Progenitor cell of endocrine pancreas (in vitro differentiated cells): ENCODE measurements at places on chromosomes 2 and 18.

DNA sequence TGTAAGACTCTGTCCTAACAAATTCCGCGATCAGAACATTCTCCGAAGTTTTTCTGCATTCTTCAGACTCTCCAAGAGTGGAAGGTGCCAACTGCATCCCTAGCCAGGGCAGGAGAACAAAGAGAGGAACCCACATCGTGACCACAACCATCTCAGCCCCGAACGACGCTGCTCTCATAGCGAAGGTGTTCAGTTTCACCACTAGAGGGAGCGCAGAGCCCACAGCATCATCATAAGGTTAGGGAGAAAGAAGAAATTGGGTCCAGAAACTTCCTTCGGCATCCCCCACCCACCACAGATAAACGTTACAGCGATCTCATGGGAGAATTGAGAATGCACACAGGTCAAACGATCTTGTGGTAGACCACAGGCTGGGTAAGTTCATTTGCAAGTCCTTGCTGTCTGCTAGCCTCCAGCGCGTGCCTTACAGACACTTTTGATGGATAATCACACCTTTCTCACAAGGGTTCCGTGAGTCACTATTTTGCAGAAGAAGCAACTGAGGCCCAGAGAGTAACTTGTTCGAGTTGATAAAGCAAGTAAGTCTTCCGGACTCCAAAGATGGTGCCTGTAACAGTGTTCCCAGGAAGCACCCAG lies 53.7 kb upstream of the ARL4C start:
- DNase-seq, result peak; percentile 42

DNA sequence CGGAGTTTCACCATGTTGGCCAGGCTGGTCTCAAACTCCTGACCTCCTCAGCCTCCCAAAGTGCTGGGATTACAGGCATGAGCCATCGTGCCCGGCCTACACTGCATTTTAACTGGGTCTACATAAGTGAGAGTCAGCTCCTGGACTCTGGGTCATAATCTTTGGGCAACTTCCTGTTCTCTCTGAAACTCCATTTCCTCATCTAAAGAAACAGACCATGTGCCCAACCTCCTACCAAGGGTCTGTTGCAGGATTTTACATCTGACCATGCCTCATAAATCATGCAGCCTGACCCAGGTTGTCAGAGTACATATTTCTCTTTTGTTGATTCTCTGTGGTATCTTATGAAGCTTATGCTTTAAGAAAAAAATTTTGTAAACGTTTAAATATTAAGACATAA lies 280.4 kb downstream of the ALPK2 start:
- no peak for DNase-seq

DNA sequence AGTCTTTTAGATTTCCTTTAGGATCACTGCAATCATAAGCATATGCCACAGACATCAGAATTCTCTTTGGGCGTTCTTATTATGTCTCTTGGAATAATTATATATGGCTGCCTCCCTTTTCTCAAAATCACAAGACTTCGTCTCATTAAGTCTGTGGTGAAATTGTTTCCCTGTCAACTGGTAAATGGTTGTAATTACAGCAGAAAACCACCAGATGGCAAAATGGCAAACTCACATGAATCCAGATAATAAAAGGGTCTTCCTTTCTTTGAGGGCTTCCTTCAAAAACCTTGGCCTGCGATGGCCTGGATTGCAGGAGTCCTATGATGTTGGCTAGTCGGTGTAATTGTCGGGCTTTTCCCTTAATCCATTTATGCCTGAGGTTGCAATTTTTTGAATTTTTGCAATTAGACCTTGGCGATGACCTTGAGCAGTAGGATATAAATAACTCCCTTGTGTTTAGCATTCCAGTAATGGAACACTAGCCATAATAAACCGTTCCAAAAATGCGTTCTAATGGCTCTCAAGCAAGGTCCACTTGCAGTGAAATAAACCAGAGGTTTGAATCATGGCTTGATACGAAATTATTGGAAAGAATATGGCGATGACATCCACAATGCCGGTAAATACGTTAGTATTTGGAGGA lies 656.4 kb downstream of the MBD2 start:
- no peak for DNase-seq

DNA sequence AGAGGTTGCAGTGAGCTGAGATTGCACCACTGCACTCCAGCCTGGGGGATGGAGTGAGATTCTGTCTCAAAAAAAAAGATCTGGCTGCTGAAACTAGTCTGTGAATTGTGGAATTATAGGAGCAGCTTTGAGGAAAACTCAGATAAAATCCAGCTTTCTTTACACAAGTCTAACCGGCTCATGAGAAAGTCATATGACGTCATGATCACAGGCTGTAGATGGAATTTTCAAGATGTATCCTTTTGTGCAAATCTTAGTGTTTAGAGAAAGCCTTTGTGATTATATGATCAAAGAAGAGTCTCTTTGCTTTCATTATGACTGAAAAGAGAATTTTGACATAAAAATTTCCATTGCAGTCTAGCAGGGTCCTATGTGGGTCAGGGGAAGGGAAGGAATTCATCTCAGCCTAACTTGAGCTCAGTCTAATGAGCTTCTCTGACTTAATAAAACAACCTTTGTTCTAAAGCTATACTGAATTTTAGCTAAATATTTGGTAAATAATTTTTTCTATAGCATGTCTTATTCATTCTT lies 90.2 kb upstream of the NCK2 start:
- no peak for DNase-seq

GRCh38 chr2:144256996-144257707 lies 262.8 kb downstream of the ZEB2 start:
- DNase-seq, result no peak

DNA sequence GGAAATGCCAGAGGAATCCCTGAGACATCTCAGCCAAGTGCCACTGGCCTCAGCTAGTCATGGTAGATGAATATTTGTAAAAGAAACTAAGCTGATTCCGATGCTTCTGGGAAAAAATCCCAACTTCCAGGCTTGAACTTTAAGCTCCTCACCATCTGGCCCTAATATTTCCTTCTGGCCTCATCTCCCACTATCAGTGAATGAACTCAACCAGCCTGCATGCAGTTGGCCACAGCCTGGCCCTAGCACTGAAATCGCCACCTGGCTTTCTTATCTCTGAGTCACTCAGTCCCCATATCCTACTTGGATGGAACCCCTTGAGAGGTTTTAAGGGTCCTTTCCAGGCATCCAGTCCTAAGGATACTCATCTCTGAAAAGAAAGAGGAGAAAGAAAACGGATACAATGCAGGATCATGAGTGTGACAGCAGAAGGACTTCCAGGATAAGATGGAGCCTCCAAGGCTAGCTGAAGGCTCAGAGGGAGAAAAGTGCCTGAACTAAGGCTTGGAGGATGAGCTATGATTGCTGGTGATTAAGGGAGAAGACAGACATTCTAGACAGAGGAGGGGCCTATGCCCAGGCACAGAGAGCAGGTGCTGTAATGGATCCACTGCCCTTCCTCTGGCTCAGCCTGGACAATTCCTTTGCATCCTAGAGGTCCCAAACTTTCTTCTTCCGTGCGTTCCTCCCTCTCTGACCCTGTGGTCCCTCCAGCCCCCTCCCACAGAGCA lies 141.5 kb upstream of the MYCN start:
- DNase-seq, result no peak

GRCh38 chr2:170362313-170362870 lies 184.4 kb downstream of the MYO3B start:
- no peak for DNase-seq

- DNase-seq, result no peak
Observed at GRCh38 chr18:23265682-23266399, 130.6 kb downstream of the CABLES1 start.

DNA sequence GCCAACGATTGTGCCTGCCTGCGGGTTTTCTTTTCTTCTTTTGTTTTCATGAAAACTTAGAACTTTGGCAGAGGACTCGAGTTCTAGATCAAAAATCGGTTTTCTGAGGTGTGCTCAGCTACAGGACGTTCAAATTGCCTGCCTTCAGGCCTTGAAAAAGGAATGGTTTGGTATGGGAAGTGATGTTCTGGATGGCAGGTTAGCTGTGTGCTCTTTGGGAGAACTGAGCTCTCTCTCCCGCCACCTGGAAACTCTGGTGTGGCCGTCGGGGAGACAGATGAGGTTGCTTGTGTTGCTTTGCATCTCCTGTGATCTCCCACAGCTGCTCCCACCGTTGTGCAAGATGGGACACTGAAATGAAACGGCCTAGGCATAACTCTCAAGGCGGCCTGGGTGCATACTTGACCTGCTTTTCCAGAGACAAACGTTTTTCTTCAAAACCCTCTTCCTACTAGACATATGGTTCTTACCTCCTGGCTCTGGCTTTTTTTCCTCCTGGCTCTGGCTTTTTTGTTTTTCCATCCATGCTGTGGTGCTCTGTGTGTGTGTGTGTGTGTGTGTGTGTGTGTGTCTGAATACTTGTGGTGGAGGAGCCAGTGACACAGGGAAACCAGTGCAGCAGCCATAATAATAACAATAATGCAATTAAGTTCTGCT lies 2.0 kb downstream of the FMNL2 start:
- no peak for DNase-seq

GRCh38 chr2:127573771-127574170 lies 38.3 kb downstream of the MYO7B start:
- no peak for DNase-seq

DNA sequence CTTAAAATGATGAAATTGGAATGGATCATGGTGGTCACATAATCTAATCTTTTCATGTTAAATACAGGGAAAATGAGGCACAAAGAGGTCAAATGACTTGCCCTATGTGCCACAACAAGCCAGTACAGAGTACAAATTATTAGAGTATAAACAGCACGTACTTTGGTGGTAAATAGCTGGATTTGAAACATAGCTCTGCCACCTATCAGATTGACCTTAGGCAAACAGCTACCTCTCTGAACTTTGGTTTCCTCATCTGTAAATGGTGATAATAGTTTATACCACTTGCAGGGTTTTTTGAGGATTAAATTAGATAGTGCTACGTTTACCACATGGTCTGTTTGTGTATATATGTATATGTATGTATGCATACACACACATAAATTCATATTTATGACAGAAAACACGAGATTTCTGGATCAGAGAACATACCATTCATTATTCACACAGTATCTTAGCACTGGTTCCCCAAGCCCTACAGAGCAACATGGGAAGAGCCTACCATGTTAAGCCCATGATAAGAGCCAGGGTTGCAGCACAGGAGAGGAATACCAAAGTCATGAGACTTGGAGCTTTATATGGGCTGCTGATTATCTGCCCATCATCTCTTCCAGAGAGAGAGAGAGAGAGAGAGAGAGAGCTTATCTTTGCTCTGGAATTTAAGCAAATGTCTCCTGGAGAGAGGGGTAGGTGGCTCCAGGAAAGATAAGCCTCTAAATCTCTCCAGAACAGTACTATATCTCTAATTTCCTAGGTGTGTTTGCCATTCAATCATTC lies 73.5 kb downstream of the MDH1 start:
- DNase-seq, result no peak

DNA sequence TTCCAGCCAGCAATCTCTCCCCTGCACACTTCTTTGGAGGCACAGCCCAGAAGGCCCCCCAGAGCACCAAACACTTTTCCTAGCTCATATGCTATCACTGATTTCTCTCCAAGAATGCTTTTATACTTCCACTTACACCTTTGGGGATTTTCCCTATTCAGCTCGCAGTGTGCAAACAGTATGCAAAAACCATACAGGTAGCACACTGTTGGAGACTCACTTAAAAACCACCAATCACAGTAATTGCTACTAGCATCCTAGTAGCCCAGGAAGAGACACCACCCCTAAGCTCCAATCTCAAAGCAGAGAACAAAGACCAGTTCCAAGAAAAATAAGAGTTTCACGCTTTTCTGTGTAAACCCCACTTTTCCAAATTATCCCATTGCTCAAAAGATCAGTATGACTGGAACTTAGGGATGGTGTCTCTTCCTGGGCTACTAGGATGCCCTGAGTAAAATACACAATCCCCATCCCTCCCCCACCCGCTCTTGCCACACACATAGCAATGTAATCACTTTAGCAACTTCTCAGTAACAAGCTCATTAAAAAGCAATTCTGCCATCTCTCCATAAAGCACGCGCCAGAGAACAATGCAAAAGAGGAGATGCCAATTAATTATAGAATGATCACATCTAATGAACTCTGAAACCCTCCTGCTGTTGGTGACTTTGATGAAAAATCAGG lies 43.0 kb downstream of the KLF7 start:
- no peak for DNase-seq

GRCh38 chr2:172836347-172836821 lies 100.7 kb downstream of the RAPGEF4 start:
- no peak for DNase-seq

DNA sequence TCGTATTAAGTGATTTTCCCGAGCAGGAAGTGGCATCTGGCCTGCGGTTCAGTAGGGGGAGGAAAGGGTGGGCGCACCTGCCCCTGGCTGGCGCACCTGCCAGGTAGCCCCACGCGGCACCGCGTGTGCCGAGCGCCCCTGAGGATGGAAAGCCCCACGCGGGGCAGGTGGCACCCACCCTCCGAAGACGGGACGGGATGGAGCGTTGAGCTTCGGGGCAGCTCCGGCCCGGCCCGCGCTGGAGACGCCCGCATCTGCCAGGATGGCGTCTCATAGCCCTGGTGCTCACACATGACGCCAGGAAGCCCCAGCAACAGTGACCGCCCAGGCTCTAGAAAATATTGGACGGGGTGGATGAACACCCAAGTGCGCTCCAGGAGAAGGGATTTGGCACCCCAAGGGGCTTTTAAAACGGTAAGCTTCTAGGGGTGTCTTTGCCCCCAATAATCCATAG lies 2.5 kb upstream of the NFATC1 start:
- DNase-seq, result no peak

DNA sequence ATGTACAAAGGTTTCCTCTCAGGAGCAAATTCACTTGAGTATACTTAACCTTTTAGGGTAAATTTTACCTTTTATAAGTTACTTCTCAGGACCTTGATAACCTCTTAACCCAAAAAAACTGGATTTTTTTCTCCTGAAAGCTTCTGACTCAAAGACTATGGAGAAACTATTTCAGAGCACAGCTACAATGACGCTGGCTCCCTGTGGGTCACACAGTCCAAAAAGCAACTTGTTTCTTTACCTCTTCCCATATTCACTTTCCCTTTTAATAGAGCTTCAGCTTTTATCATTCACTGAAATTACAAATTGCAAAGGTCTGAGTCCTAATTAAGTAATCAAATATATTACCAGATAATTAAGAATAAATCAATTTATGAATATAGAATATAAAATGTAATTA lies 32.4 kb downstream of the GTF3C3 start:
- no peak for DNase-seq

GRCh38 chr2:162972383-162972782 lies 133.8 kb upstream of the KCNH7 start:
- no peak for DNase-seq

GRCh38 chr2:33796511-33796910 lies 197.4 kb upstream of the FAM98A start:
- no peak for DNase-seq

- DNase-seq, result no peak
Observed at GRCh38 chr2:185644828-185645227, 93.8 kb upstream of the FSIP2 start.

GRCh38 chr18:567122-567521 lies 13.1 kb upstream of the CETN1 start:
- DNase-seq, result no peak

- no peak for DNase-seq
Observed at GRCh38 chr18:7290077-7290476, 59.2 kb downstream of the LRRC30 start.

- no peak for DNase-seq
Observed at GRCh38 chr2:14867853-14868252, 235.3 kb downstream of the LRATD1 start.
